Activated CD8-positive, alpha-beta T cell treated with anti-CD3 and anti-CD28 coated beads for 36 hours (primary cell): ENCODE measurements at places on chromosomes 12 and 14. TPM values are rescaled to one million over a fixed set of nuclear protein-coding genes. Genes with fewer than 3 reads are reported as not detected.

The TRPV4 gene
- not detected for total RNA-seq

GRCh38 chr12:111798182-111798581 lies 31.4 kb downstream of the ALDH2 start:
- no peak overlapping the region for H3K4me3 ChIP-seq
- no peak overlapping the region for H3K27ac ChIP-seq
- DNase-seq: no peak
- no peaks in the 10 kb centered on the region for H3K4me1 ChIP-seq

The CTSG gene
- not detected for total RNA-seq

DNA sequence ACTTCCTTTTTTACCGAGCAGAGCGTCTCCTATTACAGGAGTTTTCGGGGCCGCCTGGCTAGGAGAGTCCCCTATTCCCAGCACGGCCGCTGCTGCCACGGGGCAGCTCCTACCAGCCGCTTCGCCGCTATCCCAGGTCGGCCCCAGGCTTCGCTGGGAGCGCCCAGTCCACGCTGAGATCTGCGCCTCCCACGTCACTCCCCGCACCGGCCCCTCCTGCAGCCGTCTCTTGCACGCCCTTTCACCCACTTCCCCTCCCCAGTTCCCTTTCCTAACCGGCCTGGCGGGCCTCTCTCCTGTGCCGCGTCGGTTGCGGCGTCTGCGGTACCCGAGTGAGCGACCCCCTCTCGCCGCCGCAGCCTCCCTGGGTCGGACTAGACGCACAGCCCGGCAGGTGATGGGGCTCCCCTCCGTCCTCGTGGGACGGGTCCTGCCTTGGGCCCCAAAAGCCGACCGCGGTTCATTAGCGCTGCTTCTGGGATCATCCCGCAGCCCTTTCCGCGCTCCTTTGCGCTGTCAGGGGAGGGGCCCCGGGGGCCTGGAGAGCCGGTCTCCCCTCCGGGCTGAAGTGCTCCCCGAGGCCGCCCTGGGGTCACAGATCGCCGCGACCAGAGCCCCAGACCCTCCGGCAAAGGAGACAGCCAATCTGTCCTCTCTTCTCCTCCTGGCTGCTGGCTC lies 1318.4 kb downstream of the TMEM121 start:
- DNase-seq: peak; percentile 65
- H3K27me3 ChIP-seq: no peaks in the 10 kb centered on the region
- H3K36me3 ChIP-seq: no peaks in the 10 kb centered on the region
- peak overlapping the region; percentile 87 for H3K27ac ChIP-seq
- H3K4me3 ChIP-seq: peak overlapping the region; percentile 86

- peaks cover 4% of the 10 kb centered on the region for H3K4me1 ChIP-seq
- no peak overlapping the region for H3K4me3 ChIP-seq
- no peaks in the 10 kb centered on the region for H3K36me3 ChIP-seq
- H3K27me3 ChIP-seq: no peaks in the 10 kb centered on the region
- H3K27ac ChIP-seq: no peak overlapping the region
- DNase-seq: no peak
These were observed 11.1 kb upstream of the CMAS start for GRCh38 chr12:22034709-22035506.

DNA sequence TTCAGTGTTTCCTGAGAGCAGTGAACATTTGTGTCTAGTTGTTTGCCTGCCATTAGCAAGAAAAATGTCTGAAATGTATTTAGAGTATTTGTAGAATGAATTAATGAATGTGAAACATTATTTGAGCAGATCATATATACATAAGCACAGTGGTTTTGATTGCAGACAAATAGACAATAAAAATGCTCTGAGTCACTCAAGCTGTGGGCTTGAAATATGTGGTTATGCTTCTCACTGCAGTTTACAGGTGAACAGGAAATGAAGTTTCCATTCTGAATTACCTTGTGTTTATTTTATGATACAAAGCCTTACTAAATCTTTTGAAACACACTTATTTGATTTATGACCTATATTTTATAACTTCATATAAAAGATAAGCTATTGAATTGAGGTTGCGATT lies 827.7 kb downstream of the TMTC2 start:
- H3K36me3 ChIP-seq: no peaks in the 10 kb centered on the region
- DNase-seq: no peak
- no peak overlapping the region for H3K4me3 ChIP-seq
- no peaks in the 10 kb centered on the region for H3K27me3 ChIP-seq
- no peak overlapping the region for H3K27ac ChIP-seq

DNA sequence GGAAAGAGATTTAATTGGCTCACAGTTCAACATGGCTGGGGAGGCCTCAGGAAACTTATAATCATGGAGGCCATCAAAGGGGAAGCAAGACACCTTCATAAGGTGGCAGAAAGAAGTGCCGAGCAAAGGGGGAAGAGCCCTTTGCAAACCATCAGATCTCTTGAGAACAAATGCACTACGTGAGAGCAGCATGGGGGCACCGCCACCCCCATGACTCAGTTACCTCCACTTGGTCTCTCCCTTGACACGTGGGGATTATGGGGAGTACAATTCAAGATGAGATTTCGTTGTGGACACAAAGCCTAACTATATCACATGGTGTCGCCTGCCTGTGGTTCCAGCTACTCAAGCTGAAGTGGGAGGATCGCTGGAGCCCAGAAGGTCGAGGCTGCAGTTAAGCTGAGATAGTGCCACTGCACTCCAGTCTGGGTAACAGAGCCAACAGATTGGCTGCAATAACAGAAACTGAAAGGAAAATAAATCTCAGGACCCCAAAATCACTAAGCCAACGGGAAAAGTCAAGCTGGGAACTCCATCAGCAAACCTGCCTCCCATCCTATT lies 10.0 kb upstream of the CDCA4 start:
- H3K27ac ChIP-seq: no peak overlapping the region
- no peaks in the 10 kb centered on the region for H3K36me3 ChIP-seq
- H3K4me3 ChIP-seq: no peak overlapping the region

DNA sequence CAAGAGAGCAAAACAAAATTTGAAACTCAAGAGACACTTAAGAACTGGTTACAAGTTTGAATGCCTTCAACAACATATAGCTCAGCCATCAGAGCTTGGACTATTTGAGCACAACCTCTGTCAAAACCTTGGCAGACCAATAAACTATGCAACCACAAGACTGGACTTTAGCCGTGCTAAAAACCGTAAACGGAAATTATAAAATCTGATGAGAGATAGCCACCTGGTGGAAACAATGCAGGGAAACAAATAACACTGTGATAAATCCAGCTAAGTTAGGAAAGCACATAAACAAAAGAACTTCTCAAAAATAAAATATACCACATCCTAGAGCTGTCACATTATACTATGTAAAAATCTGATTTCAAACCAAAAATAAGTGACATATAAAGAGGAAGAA lies 1074.2 kb upstream of the NOVA1 start:
- H3K4me3 ChIP-seq: no peak overlapping the region
- H3K4me1 ChIP-seq: no peaks in the 10 kb centered on the region
- no peaks in the 10 kb centered on the region for H3K27me3 ChIP-seq
- H3K27ac ChIP-seq: no peak overlapping the region
- DNase-seq: no peak

- H3K4me1 ChIP-seq: no peaks in the 10 kb centered on the region
- no peaks in the 10 kb centered on the region for H3K36me3 ChIP-seq
- H3K4me3 ChIP-seq: no peak overlapping the region
- no peak overlapping the region for H3K27ac ChIP-seq
- H3K27me3 ChIP-seq: peaks cover 7% of the 10 kb centered on the region
These were observed 56.3 kb downstream of the ABCC9 start for GRCh38 chr12:21884936-21885335.

The WIF1 gene
- not detected for total RNA-seq

The CD4 gene
- 11.1 TPM for total RNA-seq

DNA sequence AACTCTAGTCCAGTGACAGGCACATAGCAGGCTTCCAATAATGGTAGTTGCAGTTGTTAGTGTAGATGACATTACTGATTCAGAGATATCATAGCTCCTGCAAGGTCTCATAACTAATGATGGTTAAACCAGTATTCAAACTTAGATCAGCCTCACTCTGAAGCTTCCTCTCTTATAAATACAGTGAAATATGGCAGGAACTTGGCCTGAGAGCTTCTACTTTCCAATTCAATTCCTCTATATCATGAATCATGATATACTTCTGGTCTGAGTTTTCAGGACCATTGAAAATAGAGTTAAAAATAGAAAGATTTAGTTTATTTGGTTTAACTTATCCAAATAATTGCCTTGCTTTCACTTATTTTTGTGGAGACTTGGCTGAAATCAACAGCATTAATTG lies 167.5 kb upstream of the NOVA1 start:
- DNase-seq: no peak
- no peak overlapping the region for H3K27ac ChIP-seq
- H3K4me1 ChIP-seq: no peaks in the 10 kb centered on the region
- no peaks in the 10 kb centered on the region for H3K27me3 ChIP-seq
- no peaks in the 10 kb centered on the region for H3K36me3 ChIP-seq
- H3K4me3 ChIP-seq: no peak overlapping the region

The PTGDR gene
- 0.13 TPM for total RNA-seq

DNA sequence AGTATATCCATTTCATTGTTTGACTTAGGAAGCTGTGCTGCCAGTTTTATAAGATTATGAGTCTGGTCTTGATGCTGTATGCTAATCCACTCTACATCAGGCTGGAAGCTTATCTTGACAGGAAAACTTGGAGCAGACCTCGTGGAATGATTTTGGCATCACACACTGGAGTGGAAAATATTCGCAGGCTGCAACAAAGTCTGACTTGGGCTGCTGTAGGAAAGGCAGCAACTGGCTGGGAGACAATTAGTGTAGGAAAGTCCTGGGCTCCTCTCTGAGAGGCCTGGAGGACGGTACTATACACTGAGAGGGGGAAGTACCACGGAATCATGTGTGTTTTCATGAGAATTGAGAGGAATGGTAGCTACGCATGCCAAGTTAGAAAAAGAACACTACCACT lies 383.7 kb downstream of the ETNK1 start:
- H3K36me3 ChIP-seq: no peaks in the 10 kb centered on the region
- no peak for DNase-seq
- H3K27me3 ChIP-seq: no peaks in the 10 kb centered on the region
- no peak overlapping the region for H3K27ac ChIP-seq
- H3K4me3 ChIP-seq: no peak overlapping the region
- no peaks in the 10 kb centered on the region for H3K4me1 ChIP-seq

GRCh38 chr12:98612696-98613334 lies 19.3 kb downstream of the SLC25A3 start:
- H3K27me3 ChIP-seq: no peaks in the 10 kb centered on the region
- peaks cover 4% of the 10 kb centered on the region for H3K36me3 ChIP-seq
- H3K4me1 ChIP-seq: peaks cover 11% of the 10 kb centered on the region
- H3K4me3 ChIP-seq: no peak overlapping the region
- H3K27ac ChIP-seq: peak overlapping the region; percentile 68

- H3K4me3 ChIP-seq: no peak overlapping the region
- H3K36me3 ChIP-seq: no peaks in the 10 kb centered on the region
- no peaks in the 10 kb centered on the region for H3K4me1 ChIP-seq
These were observed 125.9 kb upstream of the NTF3 start for GRCh38 chr12:5305886-5306545.

GRCh38 chr14:68528040-68528687 lies 264.7 kb downstream of the ZFP36L1 start:
- peaks cover 3% of the 10 kb centered on the region for H3K4me1 ChIP-seq
- H3K36me3 ChIP-seq: peaks cover 9% of the 10 kb centered on the region
- no peak for DNase-seq

The ZFHX2 gene
- 0.78 TPM for total RNA-seq

DNA sequence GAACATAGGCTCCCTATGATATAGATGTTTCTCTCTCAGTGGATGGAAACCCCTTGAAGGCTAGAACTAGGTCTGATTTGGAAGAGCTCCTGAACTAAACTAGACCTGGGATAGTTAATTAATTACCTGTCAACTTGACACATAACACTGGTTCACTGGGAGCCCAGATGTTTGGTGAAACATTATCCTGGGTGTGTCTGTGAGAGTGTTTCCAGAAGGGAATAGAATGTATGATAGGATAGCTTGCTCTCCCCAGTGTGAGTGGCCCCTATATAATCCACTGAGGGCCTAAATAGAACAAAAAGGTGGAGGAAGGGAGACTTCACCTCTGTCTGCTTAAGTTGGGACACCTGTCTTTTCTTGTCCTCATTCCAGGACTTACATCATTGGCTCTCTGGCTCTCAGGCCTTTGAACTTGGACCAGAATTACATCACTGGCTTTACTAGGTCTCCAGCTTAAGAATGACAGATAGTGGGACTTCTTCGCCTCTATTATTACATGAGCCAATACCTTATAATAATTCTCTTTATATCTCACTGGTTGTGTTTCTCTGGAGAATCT lies 194.1 kb downstream of the KTN1 start:
- no peaks in the 10 kb centered on the region for H3K4me1 ChIP-seq
- H3K27me3 ChIP-seq: no peaks in the 10 kb centered on the region
- H3K27ac ChIP-seq: no peak overlapping the region
- H3K4me3 ChIP-seq: no peak overlapping the region
- no peaks in the 10 kb centered on the region for H3K36me3 ChIP-seq
- DNase-seq: no peak

The NKX2-1 gene
- total RNA-seq: 0.25 TPM

DNA sequence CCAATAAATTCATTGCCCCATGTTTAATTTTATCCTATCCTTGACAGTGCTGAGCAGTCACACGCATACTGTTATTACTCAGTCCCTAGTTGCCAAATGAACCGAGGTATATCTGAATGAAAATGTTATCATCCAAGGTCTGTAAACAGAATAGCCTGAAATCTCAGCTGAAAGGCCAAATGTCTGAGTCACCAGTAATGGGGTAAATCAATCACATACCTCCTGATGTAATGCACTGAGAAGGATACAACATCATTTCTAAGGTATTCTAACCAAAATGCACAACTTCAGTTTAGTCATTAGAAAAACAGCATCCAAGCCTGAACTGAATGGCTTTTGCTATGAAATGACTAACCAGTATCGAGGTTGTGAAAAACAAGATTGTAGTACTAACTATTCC lies 228.6 kb downstream of the DPF3 start:
- no peak overlapping the region for H3K27ac ChIP-seq
- H3K4me3 ChIP-seq: no peak overlapping the region
- H3K36me3 ChIP-seq: no peaks in the 10 kb centered on the region
- H3K27me3 ChIP-seq: peaks cover 14% of the 10 kb centered on the region
- DNase-seq: no peak

The SRGAP1 gene
- 0.07 TPM for total RNA-seq

DNA sequence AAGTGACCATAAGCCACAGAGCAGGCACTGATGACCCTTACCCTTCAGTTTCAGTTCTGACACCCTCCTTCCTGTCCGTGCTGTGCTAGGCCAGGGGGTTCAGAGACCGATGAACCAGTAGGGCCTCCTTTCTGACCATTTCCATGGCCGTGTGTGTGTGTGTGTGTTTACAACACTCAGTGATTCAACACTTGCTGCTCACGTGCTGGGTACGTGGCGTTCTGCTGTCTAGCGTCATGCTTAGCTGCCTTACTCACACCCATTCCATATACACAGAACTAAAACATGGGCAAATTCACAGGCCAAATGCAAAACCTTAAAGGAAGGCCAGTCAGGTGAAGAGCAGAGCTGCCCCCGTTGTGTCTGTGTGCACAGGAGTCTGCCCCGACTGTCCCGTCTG lies 67.5 kb downstream of the DNAH10 start:
- no peak overlapping the region for H3K27ac ChIP-seq
- H3K36me3 ChIP-seq: no peaks in the 10 kb centered on the region
- H3K27me3 ChIP-seq: peaks cover 3% of the 10 kb centered on the region

- no peak overlapping the region for H3K27ac ChIP-seq
- H3K4me1 ChIP-seq: peaks cover 5% of the 10 kb centered on the region
- DNase-seq: no peak
- H3K36me3 ChIP-seq: no peaks in the 10 kb centered on the region
These were observed 64.8 kb upstream of the BEGAIN start for GRCh38 chr14:100651999-100652508.

GRCh38 chr12:62260733-62261683 lies 804 bp downstream of the USP15 start:
- peak; percentile 80 for DNase-seq
- H3K27me3 ChIP-seq: no peaks in the 10 kb centered on the region
- H3K4me1 ChIP-seq: peaks cover 60% of the 10 kb centered on the region
